Stimulated activated CD8-positive, alpha-beta memory T cell treated with anti-CD3 and anti-CD28 coated beads, Interleukin-7, amount 100 ng/mL, for 48 hours (primary cell): ENCODE measurements at places on chromosomes 4 and X.

DNA sequence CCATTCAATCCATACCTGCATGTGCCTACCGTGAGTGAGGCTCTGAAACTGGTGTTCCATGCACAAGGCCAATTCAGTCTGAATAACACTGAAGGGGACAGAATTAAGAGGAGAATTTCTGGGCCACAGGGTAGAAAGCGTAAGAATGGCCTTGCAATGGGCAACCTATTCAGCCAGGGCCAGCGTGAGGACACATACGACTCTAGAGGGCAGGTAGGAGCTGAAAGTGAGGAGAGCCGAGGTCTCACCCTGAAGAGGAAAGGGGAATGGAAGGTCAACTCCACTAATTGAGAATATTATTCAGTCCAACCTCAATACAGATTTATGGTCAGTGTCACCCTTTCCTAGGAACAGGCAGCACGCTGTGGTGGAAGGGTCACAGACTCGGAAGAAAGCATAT, 202.2 kb downstream of the TRIML1 start:
- no peak for DNase-seq

DNA sequence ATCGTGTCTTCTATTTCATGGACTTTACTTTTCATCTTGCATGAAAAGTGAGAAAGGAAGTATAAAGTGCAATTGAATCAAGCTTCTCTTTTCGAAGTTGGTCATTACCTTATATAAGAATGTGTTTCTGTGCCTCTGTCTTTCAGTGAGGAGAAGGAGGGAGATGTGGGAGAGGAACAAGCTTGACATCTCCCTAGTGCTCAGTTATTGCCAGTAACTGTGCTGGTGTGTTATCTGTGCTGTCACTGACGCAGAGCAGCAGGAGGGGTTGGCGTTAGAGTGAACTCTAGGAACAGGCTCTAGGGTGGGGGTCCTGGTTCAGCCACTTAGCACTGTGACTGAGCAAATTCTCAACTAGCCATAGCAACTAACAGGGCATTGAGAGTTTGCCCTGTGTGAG, 34.0 kb upstream of the TBC1D9 start:
- no peak for DNase-seq

GRCh38 chr4:125131891-125132680, 182.7 kb upstream of the FAT4 start:
- DNase-seq, result no peak

GRCh38 chrX:130100180-130100579, 10.1 kb downstream of the ELF4 start:
- DNase-seq, result no peak

DNA sequence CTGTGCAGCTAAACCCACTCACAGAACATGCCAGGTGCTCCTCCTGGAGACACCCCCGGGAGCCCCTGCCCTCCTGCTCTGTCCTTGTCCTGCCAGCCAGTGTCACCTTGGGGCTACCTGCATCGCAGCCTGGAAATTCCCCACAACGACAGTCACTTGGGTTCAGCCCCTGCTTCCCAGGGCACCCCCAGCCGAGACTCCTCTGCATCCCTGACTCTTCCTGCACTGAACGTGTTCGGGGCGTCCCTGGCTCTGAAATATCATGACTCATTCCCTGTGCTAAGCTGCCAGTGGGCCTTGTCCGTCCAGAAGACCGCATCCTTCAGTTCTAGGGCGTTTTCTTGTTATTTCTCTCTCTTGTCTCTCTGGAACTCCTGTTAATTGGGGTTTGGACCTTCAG, 5.8 kb downstream of the CFAP99 start:
- no peak for DNase-seq

DNA sequence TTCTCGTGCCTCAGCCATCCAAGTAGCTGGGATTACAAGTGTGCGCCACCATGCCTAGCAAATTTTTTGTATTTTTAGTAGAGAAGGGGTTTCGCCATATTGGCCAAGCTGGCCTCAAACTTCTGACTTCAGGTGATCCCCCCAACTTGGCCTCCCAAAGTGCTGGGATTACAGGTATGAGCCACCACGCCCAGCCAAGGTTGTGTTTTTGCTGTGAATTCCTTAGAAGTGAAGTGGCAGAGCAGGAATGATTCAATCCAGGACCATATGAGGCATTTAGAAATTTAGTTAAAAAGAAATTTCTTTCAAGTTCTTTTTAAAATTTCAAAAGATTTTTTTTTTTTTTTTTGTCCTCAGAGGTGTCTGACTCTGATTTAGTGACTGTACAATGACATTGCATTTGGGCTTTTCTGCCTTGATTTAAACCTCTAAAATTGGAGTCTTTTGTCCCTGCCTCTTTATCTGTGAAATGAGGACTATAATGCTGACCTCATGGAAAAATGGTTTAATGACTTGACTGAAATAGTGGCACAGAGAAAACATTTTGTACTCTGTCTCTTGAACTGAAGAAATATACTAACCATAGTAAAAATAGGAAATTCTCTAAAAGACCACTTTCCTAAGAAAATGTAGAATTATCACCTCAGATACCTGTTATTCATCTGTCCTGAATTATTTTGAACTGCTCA, 59.9 kb downstream of the CXCL13 start:
- DNase-seq, result no peak

GRCh38 chr4:152965611-152966010, 29.5 kb downstream of the FHDC1 start:
- no peak for DNase-seq

DNA sequence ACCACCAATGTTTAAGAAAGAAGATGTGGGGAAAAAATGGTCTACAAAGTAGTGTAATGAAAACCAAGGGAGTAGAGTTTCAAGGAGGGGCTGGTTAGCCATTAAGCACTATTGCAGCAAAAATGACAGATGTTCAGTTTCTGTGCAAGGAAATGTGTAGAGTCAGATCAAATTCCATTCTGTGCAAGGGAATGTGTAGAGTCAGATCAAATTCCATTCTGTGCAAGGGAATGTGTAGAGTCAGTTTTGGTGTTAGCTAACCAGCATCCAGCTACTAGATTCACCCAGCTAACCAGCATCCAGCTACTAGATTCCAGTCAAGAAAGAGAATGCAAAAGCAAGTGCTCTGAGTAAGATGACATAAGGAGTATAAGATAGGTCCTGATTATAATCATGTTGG, 208.8 kb downstream of the COX18 start:
- DNase-seq, result no peak

- DNase-seq, result no peak
Measured at GRCh38 chr4:36024901-36025660, 219.2 kb downstream of the ARAP2 start.

DNA sequence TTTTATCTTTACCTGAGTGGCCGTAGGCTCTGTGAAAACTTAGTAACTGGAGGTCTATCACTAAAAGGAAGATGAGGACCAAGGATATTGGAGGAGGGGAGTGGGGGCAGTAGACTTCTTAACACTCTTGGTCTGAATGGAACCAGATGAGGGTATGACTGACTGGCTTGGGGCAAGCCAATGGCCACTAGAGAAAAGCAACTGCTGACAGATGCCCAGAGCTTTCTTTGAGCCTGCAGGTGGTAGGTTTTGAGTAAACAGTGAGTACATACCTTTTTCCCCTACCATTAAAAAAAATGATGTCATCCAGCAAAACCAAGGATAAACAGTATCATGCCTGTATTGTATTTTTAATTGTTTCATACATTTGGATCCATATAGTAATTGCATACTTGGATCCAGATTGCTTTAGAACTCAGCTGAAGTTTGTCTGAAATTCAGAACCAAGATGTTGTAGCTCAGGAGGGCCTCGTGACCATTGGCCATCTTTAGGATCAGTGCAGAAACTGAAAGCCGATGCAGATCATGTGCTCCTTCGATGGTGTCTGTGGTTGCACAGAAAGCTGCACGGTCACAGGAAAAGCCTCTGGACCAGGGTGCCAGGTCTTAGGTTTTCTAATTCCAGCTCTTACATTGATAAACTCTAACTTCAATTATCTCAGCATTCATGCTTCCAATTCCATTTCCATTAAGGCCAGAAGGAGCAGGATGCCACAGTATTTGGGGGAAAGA, 131.0 kb downstream of the PDGFRA start:
- no peak for DNase-seq

GRCh38 chrX:6748595-6748994, 213.7 kb upstream of the VCX3A start:
- no peak for DNase-seq

DNA sequence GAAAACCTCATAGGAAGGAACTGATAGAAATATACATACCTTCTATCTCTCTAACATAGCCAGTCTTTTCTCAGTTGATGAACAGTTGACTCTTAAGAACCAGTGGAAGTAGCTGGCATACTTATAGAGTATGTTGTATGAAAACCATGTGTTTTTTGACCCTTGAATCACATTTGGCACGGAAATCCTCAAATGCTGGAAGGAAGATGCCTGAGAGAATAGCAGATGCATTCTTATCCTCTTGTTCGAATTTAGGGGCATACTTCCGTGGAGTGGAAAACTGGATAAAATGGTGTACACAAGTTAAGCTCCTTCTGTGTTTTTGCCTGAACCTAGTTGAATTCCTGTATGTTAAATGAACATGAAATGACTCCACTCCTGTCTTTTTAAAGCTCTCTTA, 145.5 kb downstream of the PCDH7 start:
- no peak for DNase-seq

GRCh38 chr4:170581322-170581721, 491.6 kb upstream of the AADAT start:
- DNase-seq, result no peak

DNA sequence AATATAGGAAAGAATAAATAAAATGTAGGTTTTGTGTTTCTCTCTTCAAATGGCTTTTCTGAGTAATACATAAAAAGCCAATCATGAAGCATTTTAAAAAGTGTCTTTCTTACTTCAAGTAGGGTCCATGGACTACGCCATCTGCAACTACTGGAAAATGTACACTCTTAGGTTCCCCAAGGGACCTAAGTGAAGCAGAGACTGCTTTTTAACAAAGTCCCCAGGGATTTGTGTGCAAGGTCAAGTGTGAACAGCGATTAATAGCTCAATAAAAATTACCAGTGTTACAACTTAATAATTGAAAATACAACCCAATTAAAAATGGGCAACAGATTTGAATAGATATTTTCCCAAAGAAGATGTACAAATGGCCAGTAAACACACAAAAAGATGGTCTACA, 84.9 kb downstream of the ARHGAP6 start:
- DNase-seq, result no peak

GRCh38 chr4:113409181-113409580, 352.4 kb downstream of the CAMK2D start:
- no peak for DNase-seq

DNA sequence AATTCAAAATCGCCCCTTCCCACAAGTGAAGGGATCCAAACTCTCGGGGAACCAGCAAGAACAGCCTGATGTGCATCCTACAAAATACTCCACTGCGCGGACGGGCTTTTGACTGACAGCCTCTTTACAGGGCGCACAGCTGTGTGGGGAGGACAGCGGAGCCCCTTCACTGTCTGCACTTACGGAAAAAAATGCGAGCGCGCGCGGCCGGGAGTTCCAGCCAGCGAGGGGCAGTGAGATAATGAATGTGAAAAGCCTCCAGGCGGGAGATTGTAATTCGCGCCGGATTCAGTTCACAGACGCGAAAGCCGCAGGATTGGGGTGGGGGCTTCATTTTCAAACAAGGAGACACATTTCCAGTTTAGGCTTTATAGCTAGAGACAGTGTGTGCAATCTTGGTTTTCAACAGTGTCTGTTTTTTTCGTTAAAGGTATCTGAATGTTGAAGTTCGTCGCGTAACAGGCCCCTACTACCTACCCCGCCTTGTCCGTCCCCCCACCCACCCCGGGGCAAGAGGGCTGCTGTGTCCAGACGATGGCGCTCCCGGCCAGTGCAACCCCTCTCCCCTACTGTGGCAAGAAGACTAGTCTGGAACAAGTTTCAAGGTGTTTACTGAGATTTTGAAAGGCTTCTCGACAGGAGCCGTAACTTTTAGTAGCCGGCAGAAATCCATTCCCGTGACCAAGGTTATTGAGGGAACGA, 1.7 kb upstream of the GPR50 start:
- DNase-seq, result no peak

DNA sequence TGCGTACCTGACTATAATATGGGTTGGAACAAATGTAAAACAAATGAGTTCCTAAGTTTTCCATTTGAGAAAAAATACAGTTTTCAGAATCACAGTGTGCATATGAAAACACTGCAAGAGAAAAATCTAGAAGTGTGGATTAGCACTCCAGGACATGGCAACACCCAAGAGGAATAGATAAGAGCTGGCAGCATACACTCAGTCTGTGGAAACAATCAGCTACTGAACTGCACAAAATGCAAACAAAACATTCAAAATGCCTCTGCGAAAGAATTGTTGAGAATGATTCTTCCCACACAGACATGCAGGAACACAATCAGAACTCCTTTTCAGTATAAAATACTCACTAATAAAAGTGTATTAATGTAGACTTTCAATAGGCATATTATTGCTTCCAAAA, 39.9 kb downstream of the ATP8A1 start:
- no peak for DNase-seq

DNA sequence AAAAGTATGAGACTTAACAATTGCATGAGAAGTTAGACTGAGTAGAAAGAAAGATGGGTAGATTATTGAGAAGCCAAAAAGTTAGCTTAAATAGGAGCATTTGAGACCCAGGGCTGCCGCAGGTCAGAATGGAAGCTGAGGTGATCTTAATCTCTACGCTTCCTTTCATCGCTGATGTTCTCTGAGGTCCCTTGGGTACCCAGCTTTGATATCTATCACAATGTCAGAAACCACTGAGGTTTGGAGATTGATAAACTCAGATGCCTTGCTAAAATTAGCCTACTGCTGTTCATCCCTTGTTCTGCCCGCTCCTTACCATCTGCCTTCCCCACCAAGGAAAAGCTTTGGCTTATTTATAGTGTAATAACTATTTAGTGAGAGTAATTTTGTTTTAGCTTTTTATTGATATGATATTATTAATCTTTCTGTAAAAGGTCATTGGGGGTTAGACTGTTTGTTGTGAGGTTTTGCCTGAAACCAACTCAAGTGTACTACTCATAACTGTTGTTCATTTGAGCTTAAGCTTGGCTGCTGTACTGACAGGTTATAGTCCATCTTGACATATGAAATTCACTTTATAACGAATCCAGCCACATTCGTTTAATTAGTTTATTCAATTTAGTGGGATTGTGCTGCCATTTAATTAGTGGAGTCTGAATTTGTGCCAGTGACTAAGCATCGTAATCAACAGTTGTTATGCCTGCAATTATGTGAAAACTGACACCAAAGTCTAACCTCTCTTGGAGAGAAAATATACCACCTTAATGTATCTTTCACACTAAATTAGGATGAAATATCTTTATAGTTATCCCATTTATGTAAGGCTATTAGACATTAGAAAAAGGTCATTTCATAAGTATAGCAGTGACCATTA, 15.1 kb downstream of the MCUB start:
- DNase-seq, result no peak

DNA sequence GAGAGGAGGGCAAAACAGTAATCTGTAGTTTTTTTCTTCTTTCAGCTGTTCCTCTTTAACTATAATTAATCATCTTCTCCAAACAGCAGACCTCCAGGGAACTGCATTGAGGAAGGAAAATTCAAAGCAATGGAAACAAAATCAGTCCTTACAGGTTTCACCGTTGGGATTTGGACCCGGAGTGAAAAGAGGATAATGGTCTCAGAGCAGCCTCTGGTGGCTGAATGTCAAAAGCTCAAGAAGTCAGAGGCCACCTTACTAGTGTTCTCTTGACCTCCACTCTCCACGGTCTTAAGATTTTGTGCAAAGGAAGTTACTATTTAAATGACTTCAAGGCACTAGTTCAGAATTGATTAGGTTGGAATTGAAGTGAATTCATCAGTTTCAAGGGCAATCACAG, 16.0 kb upstream of the MID1 start:
- no peak for DNase-seq
